Activated T-cell treated with anti-CD3 and anti-CD28 coated beads for 24 hours (primary cell): ENCODE measurements at places on chromosomes 2 and 18.

DNA sequence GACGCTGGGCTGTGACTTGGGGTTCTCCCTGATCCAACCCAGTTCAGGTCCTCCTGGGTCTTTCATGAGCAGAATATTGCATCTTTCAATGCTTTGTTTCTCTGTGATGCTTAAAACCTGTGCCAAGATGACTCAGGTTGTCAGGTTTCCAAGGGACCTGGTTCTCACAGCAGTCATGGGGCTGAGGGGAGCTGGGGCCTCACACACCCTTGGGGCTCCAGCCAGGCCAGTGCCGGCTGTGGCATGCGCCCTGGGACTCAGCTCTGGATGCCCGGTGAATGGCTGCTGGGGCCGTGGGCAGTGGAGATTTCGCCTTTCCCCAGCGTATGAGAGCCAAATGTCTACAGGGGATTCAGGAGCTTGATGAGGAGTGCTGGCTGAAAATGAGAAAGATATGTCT, 29.6 kb downstream of the EDAR start:
- DNase-seq = no peak

GRCh38 chr2:150119819-150120218, 367.6 kb downstream of the RND3 start:
- DNase-seq = no peak

GRCh38 chr2:44768438-44769236, 172.9 kb upstream of the SIX3 start:
- DNase-seq = no peak

GRCh38 chr18:31574359-31574758, 17.3 kb upstream of the TTR start:
- DNase-seq = no peak

DNA sequence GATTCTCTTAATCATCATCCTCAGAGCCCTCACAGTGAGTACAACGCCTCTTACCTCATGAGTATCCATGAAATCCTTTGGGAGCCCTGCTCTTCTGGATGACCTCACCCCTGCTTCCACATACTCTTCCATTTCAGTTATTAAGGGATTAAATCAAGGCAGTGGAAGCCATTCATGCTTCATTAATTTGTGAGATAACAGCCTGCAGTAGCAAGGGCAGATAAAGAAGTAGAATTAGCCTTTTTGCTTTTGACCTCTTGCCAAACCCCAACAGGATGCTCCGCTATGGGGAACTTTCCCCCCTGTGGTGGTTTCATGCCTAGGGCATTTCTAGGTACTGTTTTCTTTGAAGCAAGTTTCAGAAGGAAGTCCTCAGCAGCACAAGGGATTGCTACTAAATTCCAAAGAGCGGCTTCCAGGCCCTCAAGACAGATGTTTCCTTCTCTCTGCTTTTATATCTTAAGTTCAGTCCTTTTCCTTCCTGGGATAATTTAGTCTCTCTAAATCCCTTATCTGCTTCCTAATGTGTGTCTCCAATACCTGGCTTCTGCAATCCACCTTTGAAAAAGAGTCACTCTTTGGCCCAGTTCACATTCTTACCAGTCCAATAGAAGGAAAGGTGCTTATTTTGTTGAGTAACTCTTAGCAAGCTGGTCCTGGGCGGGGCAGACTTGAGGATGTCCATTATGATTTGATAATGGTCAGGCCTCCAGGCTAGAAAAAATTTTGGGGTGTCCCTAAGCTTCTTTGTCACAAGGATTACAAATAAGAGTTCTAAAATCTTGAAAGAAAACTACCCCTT, 76.9 kb downstream of the MYO1B start:
- DNase-seq = no peak

DNA sequence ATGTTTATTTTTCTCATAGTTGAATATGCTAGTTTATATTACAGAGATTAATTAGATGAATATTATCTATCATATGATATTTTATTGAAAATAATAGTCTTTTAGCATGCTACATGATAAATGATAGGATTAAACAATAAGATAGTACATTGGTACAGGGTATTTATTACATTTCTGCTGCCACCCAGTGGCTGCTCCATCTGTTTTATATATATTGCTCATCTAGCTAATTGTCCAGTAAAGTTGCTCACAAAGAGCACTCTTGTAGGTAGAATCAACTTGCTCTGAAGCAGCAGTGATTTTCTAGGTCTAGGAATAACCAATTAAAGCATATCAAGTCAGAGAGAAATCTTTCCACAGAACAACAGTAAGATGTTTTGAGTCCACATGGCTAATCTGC, 183.3 kb downstream of the ASXL3 start:
- DNase-seq = no peak

DNA sequence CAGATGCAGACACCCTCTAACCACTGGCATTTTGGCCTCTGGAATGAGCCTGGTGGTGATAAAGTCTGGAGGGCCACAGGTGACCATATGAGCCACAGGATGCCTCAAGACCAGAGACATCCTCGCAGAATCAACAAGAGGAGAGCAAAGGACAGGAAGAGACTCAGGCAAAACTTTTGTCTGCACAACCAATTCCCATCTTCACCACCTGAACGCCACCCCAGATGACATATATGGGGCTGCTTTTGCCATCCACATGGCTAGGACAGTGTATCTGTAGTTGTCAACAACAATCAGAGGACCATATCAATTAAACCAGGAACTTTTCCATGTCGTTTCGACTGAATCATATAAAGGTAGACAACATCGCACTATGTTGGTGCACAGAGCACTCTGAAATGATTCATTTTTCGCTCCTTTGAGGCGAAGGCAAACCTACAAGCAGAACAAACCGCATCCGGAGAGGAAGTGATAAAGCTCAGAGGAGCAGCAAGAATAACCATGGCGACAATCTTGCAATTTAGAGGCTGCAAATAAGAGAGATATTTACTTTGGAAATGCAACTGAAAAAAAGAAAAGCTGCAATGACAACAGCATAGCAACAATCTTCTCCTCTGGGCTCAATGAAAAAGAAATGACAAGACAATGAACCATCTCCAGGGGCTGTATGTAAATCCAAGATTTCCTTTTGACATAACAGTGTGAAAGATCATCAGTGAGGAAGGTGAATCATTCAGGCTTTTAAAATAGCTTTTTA, 204.5 kb downstream of the ARL4C start:
- DNase-seq = peak; percentile 67
